ENCODE measurements at places on chromosomes 5 and 9.

DNA sequence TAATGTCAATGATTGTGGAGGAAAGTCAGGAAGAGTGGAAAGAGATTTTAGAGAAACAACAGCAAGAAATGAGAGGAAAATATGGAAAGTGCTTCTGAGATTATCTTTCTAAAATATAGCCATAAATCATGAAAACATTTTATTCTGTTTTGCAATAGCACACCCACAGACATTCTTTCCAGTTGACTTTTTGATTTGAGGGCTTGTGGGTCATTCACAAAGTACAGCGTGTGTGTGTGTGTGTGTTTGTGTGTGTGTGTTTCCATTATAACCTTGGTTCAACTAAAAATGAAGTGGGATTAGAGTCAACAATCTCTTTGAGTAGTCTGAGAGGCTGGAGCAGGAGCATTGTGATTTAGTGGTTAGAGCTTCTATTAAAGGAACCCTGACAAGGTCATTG, 116.6 kb upstream of the GAS1 start:
- DNase-seq = no peak

GRCh38 chr9:126144603-126145456, 181.8 kb upstream of the MVB12B start:
- DNase-seq = no peak

DNA sequence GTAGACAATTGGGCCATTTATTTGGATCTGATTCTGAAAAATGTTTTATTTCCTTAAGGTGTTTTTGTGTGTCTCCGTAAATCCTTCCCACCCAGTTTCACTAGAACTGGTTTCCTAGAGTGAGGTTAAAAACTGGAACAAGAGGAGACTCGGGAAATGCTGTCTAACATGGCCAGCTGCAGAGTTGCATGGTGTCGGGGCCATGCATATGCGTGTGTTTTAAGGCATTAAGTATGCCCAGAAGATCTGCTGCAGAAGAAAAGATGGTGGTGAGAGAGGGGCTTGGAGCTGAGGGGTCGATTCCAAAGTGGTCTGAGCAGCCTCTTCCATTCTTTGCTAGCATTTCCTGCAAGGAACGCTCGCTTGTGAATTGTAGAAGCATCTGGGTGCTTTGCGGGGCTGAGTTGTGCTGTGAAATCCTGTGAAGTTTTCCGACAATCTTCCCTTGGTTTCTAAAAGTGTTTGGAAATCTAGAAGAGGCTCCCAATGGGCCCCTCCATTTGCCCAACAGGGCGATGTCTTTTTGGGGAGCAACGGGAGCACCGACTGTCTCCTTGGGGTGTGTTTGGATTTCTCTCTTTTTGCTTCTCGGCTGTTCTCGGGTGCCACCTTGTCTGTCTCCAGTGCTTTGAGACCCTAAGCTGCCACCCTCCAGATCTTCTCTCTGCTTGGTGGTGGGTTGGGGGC, 113.8 kb downstream of the COL5A1 start:
- DNase-seq = no peak

DNA sequence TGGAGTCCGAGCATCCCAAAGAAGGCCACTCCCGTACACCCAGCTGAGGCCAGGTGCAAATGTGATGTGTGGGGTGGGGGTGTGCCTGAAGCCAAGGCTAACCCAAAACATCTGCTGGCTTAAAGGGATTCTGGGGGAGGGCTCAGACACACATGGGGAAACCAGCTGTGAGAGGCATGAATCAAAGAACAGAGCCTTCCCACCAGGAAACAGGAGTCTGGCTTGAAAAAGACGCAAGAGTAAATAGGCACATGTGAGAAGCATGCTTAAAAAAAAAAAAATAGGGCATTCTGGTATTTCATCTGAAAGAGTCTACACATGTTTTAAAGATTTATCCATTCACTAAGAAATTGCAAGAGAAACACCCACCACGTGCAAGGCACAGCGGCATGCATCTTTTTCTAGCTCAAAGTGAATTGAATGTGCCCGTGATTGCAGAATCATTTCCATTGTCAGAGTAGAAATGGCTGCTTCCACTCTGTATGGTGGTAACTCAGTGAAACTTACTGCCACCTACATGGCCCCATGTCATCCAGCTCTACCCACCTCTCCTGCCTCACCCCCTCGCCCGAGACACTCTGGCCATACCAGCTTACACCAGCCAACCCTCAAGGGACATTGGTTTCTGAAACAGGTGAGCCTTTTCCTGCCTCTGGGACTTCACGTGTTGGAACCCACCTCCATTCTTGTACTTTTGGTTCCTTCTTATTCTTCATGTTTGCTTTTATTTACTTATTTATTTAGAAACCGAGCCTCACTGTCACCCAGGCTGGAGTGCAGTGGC, 71.5 kb downstream of the SEMA5A start:
- no peak for DNase-seq

DNA sequence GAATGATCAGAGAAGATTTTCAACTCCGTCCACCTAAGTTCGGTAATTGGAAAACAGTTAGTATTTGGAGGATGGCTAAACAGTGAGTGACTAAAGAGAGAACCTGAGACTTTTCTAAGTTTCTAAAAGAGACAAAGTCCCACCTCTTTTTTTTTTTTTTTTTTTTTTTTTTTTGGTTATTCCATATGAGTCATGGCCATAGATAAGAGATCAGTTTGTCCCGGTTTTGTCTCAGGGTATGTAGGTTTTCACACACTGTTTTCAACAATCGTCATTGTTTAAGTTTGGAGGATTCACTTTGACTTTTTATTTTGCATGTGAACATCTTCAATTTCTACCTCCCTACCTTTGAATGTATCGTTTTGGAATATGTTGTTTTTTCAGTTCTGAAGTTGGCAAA, 85.9 kb downstream of the NTRK2 start:
- no peak for DNase-seq

- no peak for DNase-seq
Measured at GRCh38 chr5:65290677-65291076, 191.0 kb downstream of the ADAMTS6 start.

DNA sequence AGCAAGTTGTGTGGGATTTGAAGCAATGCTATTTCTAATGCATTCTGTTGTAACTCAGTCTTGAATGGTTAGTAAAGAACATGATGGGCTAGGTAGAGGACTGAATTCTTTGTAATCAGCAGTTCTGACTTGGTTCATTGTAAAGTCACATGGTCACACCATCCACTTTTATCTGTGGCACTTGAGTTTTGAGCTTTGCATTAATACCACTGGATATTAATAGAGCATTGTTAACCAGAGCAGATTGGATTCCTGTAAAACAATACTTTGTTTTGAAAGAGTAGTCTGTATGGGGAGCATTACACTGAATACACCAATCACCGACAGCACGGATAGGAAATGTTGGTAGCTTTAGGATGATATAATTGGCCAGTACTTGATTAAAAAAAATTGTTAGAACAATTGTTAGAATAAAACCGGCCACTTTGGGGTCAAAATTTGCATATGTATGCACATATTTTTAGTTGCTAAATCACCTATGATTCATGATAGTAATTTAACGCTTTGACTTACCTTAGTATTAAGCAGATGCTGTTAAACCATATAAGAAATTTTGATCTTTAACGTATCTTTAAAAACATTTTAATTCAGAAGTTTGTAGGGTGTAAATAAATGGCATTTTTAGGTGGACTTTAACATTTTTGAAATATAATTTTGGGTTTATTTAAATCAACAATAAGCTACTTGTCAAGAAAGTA, 17.4 kb downstream of the SLC12A2 start:
- DNase-seq = no peak

DNA sequence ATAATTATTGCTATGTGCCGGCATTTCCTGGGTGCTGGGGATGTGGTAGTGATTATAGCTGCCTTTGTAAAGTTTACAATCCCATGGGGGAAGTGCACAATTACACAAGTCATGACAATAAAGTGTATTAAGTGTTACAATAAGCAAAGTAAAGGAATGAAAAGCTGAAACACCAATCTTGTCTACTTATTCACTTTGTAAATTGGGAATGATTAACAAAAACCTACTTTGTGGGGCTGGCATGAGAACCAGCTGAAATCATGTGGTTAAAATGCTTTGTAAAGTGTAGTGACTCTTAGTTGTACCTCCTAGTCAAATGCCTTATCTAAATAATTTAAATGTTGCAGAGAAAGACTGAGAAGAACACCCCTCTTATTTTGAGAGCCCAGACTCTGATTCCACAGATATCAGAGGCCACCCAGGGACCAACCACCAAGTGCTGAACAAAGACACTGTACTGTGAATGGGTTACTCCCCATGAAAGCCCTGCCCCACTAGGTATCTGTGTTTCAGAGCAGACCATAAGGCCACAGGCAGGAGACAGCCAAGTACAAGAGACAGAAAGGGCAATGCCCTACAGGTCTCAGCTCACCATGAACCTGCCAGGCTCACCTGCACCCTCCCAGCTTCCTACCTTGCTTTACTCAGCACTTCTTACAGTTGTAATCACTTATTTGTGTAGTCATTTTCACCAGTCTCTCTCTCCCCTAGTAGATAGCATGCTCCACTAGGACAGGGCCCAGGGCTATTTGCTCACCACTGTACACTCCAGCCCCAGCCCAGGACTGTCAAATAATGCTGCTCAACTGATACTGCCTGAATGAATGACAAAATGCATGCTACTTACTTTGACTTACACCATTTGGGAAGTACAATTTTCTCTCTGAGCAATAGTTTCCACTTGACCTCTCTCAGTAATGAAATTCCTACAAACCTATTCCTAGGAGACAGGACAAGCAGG, 101.6 kb upstream of the APC start:
- no peak for DNase-seq

DNA sequence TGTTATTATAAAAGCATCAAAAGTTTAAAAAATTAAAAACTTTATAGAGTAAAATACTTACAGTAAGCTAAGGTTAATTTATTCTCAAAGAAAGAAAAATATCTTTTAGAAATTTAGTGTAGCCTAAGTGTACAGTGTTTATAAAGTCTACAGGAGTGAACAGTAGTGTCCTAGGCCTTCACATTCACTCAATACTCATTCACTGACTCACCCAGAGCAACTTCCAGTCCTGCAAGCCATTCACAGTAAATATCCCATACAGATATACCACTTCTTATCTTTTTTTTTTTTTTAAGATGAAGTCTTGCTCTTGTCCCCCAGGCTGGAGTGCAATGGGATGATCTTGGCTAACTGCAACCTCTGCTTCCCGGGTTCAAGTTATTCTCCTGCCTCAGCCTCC, 73.1 kb upstream of the FST start:
- no peak for DNase-seq

DNA sequence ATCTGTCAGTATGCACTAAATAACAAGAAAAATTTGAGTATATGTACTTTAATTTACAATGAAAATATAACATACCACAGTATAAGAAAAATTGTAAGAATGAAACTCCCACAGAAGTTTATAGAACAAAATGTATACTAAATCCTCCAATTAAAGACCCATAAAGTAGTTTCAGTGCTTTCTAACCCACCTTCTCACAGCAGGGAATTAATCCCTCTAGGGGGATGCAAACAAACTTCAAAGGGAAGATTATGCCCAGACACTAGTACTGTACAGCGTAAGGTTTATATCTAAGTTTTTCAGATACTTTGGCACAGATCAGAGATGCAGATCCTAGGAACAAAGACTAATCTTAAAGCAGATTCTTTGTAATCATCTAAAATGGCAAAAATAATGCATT, 57.2 kb downstream of the DENND1A start:
- DNase-seq = no peak

DNA sequence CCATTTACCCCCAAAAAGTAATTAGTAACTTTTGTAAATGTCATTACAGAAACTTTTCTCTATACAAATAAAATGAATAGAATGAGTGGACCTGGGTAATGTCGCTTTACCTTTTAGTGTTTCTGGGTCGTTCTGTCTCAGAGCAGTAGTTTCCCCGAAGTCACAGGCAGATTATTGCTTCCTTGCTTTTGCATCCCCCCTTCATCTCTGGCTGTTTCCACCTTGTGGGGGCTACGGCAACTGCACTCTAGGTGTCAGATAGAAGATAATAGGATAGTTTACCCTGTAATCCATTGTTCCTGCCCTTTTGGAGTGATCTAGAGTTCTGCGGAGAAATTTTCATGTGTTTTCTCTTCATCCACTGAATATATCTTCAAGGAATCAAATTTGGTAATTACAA, 68.7 kb downstream of the PRR16 start:
- DNase-seq = no peak

DNA sequence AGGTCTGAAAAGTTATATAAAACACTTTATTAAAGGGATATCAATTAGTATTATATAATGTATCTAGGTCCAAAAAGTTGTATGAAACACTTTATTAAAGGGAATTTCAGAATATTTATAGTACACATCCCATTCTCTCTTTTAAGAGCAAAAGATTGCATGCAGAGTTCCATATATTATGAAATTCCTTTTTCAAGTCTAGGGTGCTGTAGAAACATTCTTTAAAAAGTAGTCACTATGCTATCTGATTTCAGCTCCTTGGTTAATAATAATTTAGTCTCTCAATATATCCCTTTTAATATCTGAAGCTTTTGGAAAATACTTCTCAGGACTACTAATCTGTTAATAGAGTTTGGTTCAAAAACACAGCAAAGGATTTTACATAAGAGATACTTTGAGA, 1496.1 kb upstream of the C9orf72 start:
- no peak for DNase-seq

DNA sequence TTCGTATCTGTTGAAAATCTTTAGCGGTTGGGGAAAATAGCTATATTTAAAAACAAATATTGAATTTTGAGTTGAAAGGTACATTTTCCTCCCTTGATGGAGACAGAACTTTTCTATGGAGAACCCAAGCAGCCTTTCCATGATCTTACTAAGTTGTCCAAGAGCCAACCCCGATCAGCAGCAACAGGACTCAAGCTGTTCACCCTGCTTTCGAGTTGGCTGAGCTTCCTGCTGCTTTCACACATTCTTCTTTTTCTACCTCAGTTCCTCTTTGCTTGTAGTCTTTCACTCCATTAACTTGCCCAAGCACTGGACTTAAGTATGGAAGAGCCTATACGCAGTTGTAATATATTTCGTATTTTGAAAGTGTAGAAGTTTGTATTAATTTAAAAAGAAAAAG, 59.4 kb downstream of the IL6ST start:
- no peak for DNase-seq

DNA sequence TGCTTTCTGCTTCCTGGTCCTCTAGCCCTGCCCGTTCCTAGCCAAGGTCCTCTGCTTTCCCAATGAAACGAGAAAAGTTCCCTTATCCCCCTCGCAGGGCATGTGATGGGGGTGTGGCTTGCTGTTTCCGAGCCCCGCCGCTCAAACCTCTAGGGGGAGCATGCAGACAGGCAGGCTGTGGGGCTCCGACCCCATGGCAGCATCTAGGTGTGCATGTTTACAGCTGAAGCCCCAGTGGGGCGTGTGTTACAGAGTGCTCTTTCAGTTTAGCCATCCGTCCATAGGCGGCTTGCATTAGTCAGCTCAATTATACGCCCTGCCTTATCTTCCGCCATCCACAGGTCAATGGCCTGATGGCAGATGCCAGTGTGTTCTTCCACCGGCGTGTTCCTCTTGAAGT, 48.3 kb upstream of the SPATA31E1 start:
- DNase-seq = no peak

All from CD4-positive, alpha-beta T cell treated with Interleukin-12 subunit alpha and Interleukin-12 subunit beta, for 1 hour (primary cell).